ENCODE measurements at places on chromosomes 13 and 19. TPM values are rescaled to one million over a fixed set of nuclear protein-coding genes. Genes with fewer than 3 reads are reported as not detected.

DNA sequence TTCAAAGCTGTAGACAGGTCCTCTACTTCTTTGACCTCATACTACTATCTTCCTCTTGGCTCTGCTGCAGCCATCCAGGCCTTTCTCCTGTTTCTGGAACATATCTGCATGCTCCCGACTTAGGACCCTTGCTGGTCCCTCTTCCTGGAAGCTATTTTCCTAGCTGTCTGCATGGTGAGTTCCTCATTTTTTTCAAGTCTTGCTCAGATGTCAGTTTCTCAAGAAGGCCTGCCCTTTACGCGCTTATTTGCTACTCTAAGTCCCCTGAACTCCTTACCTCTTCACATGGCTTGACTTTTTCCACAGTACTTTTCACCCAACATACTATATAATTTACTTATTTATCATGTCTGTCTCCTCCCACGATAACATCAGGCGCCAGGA, 31.4 kb downstream of the DNAJC3 start:
- DNase-seq: no peak

DNA sequence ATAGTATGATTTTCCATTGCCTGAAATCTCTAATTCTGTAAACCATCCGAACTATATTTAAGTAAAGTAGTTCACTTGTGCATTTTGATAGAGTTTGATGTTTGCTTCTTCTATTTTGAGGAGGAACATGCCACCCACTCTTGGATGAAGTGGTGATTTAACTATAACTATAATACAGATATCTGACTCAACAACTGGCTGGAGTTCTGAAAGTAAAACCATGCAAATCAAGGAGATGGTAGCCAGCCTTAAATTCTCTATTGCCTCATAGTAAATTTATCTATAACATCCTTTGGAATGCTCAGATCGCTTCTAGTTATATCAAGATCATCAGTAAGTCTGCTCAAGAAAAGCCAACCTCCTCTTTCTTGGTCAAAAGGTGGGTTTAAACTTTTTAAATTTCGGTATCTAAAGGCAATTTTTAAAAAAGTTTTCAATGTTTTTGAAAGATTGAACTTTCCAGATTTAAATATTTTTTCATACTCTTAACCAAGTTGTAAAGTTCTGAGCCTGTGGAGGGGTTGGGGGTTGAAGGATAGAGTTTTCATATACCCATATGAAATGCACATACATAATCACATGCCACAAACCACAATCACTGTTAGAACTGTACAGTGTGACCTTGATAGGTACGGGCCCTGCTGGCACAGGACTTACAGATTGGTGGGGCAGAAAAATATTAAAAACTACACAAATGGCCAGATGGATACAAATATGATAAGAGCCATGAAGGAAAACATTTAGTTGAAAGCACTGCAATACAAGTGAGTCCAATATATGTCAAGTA, 90.5 kb upstream of the RFC3 start:
- DNase-seq: no peak

DNA sequence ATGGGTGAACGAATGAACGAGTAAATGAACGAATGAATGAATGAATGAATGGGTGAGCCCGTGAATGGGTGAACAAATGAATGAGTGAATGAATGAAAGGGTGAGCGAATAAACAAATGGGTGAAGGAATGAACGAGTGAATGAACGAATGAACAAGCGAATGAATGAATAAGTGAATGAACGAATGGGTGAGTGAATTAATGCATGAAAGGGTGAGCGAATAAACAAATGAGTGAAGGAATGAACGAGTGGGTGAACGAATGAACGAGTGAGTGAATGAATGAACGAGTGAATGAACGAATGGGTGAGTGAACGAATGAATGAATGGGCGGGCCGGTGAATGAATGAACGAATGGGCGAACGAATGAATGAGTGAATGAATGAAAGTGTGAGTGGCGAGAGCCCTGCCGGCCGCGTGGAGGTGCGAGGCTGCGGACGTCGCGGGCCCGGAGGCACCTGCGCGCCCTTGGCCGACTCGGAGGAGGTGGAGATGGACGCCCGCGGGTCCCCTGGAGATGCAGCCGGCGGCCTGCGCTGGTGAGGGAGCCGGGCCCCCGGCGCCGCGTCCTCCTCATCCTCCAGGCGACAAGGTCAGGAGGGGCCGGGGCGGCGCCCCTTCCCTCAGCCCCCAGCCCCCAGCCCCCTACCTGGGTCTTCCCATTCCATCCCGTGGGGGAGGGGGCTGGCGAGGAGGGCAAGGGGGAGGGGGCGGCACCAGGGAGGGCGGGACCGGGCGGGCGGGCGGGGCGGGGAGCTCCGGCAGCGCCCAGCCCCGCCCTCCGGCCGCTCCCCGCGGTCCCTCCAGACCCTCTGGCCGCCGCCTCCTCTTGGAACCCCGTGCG, 15.4 kb downstream of the ANKRD24 start:
- DNase-seq: no peak

DNA sequence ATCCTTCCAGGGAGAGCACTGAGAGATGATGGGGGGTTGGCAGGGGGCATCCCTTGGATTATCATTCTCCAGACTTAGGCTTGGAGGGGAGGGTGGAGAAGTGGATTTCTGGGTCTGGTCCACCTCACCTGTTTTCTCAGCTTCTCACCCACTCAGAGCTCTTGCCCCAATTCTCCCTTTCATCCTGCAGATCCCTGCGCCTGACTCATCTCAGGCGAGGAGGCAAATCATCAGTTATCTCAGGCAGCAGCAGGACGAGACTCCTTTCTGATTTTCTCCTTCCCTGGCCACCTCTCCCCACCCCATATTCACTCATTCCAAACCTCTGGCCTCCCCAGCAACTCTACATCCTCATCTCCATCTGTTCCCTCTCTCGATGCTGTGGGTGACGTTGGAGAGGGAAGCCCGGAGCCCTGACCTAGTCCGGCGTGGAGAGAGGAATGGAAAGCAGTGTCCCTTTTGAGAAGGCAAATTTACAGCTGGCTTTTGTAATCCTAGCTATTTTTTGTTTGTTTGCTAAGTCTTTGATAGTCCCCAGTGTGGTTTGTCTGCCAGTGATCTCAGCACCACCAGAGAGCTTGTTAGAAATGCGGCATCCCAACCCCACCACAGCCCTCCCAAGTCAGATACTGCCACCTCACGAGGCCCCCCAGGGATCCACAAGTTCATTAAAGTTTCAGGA, 24.0 kb upstream of the TPT1 start:
- no peak for DNase-seq

- peak; percentile 95 for DNase-seq
Observed at GRCh38 chr19:46346821-46347571, at the start of gene PPP5C. TSS of gene PPP5C (plus strand) at chr19:46347087. CDS start at chr19:46347097, 10 bp downstream.

GRCh38 chr13:50224534-50224933, 209.3 kb downstream of the KCNRG start:
- DNase-seq: peak; percentile 69

DNA sequence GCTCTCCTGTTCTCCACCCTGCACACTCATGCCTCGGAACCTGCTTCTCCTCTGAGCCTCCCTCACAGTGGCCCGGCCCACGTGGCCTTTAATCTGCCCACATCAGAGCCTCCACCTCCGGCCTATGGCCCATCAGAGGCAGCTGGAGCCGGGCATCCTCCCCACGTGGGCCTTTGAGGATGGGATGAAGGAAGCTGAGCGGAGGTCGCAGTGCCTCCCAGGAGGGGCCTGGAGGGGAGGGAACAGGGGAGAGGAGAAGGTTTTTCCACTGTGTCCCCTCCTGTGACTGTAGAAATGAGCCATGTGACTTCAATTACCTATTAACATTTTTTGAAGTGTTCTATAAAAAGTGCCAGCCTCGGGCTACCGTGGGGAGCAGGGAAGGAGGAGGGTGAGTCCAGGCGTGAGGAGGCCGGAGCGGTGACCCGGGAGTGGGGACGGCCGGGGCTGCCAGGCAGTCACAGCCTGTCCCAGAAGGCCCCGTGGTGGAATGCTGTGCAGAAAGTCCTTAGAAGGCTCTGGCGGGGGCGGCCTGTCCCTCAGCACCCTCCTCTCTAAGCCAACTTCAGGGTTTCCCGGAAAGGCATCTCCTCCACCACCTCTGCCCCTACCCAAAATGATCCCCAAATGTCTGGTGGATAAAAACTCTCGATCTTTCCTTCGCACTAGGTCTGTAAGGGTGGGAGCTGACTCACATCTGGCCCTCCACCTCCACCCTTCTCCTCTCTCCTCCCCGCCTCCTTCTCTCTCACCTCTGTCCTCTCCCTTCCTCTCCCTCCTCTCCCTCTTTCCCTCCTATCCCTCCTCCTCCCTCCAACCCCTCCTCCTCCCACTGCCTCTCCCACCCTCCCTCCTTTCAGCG, 24.8 kb upstream of the SLC1A5 start:
- no peak for DNase-seq

- no peak for DNase-seq
Observed at GRCh38 chr13:106187501-106188095, 347.9 kb downstream of the EFNB2 start.

GRCh38 chr13:71801781-71802180, 65.2 kb downstream of the DACH1 start:
- DNase-seq: no peak

GRCh38 chr19:1468821-1469254, 10.2 kb downstream of the C19orf25 start:
- DNase-seq: no peak

DNA sequence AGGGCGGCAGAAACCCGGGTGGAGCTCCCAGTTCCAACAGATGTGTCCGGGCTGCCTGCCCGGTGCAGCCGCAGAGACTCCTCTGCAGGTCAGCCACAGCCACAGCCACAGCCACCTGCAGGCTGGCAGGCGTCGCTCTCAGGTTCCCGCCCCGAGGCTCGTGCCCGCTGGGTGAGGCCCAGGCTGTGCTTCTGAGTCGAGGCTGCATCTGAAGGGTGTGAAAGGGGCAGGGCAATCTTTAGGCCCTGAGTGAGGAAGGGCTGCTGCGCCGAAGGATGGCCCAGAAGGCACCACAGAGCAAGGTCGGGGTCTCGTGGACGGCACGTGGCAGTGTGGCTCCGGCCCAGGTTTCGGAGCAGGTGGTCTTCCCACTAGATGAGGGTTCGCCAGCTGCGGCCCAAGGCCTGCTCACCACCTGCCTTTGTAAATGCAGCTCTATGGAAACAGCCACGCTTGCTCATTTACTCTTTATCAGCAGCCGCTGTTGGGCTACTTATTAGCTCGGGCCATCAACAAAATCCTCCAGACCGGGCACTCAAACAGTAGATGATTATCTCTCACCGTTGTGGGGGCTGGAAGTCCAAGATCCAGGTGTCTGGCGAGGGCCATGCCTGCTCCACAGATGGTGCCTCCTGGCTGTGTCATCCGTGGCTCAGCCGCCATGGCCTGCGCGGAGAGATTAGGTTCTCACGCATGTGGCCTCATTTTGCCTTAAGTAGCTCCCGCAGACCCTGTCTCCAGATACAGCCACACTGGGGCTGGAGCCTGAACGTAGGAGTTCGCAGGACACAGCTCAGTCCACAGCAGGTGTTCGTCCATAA, 40.3 kb upstream of the TFDP1 start:
- DNase-seq: no peak

DNA sequence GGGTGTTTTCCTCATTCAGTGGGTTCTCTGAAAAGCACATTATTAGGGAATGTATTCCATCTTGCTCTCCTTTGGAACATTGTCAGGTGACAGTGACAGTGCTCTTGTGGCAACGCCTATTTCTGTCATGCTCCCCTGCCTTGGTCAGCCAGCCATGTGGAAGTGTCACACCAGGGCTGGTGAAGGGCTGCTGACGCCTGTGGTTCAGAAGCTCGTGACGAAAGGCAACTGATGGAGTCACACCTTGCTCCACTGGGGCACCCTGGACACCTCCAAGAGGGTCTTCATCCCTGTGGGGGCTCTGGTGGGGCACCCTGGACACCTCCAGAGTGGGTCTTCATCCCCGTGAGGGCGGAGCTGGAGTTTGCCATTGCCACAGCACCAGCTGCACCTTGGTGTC, 68.9 kb upstream of the GPR183 start:
- DNase-seq: no peak

DNA sequence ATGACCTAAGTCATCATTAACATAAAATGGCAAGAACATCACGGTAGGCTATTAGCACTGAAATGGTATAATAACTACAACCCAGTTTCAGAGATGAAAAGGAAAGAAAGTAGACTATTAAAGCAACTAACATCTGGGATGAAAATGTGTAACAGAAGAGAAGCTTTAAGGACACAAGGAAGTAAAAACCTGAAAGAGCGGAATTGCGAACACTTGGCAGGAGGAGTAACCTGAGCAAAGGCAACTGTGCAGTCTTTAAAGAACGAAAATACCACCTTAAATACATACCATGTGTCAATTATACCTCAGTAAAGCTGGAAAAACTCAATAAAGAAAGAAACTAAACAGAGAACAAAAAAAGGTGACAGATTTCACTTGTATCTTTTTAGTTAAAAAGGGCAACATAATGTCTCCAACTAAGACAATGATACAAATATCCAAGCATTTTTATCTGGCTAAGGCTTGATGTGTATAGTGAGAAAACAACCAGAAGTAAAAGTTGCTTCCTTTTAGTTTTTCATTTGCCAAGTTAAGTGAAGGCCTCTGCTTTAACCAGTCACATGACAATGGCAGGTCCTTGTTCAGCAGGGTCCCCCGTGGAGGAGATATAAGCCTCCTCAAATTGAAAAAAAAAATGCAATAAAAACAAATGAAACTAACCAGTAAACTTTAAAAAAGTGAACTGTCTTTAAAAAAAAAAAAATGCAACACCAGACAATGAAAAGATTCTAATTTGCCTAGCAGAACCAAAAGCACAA, 11.6 kb downstream of the USP12 start:
- no peak for DNase-seq

Gene ZNF577
- 8.1 TPM for total RNA-seq
